Daoy (cell line): ENCODE measurements at places on chromosomes 6 and 20. TPM values are rescaled to one million over a fixed set of nuclear protein-coding genes. Genes with fewer than 3 reads are reported as not detected.

The FANCE gene
- total RNA-seq, result 25.8 and 37.4 TPM in 2 replicates

The MUC22 gene
- total RNA-seq, result not detected in 2 replicates

The LKAAEAR1 gene
- total RNA-seq, result 0.95 TPM in 1 of 2 replicates, not detected in the other

The GHRH gene
- not detected in 2 replicates for total RNA-seq

The MCCD1 gene
- total RNA-seq, result not detected in 2 replicates

The RSPH4A gene
- under 0.01 TPM in 1 of 2 replicates, not detected in the other for total RNA-seq

The DDO gene
- total RNA-seq, result 1.2 and 1.9 TPM in 2 replicates

The SEMG1 gene
- not detected in 2 replicates for total RNA-seq

The SLC17A9 gene
- total RNA-seq, result 0.33 and 0.91 TPM in 2 replicates

The LAMP5 gene
- total RNA-seq, result not detected in 2 replicates
